ENCODE measurements at places on chromosomes 5 and 9.

GRCh38 chr5:111518777-111519176 lies 6.4 kb upstream of the STARD4 start:
- DNase-seq = no peak

DNA sequence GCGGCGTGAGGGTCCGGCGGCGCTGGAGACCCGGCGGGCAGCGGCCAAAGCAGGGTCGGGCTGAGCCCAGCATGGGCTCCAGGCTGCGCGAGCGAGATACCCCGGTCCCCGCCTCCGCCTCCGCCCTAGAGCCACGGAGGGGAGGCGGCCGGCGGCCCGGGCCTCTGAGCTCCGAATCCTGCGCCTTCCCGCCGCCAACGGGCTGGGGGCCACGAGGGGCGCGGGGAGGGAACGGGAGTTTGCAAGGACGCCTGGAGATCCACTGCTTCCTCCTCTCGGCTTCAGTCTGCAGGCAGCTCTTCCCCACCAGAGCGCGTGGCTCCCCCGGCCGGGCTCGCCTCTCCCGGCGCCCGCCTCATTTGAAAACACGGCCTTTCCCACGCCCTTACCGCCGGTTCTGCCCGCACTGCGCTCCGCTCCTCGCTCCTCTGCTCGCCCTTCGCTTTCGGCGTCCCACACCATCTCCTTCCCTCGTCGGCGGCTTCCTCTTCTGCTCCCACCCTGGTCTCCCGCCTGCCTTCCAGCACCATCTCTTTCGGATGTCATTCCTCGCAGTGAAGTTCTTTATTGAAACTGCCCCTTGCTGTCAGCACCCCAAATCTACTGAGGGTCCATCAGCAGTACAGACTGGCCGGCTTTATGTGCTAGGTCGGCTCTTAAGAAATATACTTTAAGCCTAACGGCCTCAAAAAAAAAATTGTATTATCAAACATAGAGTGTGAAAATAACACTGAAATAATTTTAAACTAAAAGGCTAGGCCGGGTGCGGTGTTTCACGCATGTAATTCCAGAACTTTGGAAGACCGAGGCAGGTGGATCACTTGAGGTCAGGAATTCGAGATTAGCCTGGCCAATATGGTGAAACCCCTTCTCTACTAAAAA lies 105.0 kb upstream of the FAM120A start:
- no peak for DNase-seq

GRCh38 chr5:105475401-105475800 lies 1912.8 kb upstream of the NUDT12 start:
- DNase-seq = no peak

DNA sequence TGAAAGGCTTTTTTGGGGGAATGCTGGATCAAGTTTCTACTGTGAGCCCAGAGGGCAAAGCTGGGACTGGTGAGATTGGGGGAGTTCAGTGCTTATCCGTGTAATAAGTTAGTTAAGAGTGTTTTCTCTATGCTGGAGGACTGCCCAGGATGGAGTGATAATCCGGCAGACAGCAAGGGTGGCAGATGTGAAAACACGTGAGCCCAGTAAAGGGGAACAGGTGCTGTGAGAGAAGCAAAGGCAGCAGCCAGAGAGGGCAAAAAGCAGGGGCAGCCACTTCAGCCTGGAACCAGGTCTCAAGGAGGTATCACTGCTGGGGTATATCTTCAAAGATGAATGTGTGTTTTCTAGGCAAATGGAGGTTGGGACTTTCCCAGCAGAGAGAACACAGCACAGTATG lies 53.9 kb downstream of the GALNT10 start:
- no peak for DNase-seq
